AML-193 (cell line): ENCODE measurements at places on chromosomes 7 and 10.

- DNase-seq, result no peak
Observed at GRCh38 chr7:30521532-30521931, 16.9 kb upstream of the GGCT start.

DNA sequence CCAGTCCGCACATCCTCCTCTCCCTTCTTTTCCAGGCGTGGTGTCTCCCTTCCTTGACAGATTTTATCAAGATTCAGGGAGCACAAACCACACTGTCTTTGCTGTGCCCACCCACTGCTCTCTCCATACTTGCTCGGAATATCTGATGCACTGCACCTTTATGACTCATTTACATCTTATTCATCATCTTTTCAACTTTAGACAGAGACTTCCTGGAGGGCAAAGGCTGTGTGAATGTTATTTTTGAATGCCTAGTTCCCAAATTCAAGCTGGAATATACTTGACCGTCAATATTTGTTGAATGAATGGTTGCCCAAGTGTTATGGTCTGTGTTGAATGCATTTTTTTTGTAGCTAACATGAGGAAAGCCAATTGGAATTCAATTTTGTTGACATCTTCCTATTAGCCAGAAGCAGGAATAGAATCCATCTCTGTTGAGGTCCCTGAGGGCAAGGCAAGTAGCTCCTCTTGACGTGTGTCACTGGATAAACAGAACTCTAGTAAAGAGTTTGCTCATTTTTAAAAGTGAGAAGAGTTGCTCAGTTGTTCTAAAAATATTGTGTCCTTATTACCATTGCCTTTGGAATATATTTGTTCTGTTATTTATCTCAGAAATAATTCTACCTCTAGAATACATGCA lies 95.0 kb downstream of the KLF6 start:
- DNase-seq, result no peak

DNA sequence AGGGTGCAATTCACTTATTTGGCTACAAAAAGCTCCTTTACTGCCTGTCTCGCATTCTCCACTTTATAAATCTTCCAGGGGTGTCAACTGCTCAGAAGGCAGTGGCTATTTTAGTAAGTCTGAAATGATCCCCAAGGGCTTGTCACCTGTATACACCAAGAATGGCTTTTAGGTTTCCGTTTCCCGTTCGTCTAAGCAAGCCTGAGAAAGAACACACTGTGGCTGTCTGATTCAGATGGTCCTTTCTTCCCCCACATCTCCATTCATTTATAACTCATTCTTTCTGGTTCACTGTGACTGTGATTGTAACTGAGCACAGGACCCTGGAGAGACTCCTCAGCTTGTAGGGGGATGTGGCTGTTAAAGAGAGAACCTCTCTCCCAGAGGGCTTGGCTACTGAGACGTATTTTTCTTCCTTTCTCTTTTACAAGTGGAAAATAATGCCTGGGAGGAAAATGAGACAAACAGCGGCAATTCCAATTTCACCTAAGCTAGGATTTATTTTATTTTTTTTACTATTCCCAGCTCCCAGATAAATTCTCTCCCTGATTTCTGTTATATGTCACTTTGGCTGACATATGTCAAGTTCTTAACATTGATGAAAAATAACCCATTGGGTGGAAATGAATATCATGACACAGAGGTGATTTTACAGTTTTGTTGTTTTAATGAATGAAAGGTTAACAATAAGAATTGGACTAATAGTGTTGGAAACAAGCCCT lies 129.3 kb downstream of the FAM107B start:
- DNase-seq, result no peak

- peak; percentile 33 for DNase-seq
Observed at GRCh38 chr10:35372329-35372728, 36.0 kb downstream of the CCNY start.

DNA sequence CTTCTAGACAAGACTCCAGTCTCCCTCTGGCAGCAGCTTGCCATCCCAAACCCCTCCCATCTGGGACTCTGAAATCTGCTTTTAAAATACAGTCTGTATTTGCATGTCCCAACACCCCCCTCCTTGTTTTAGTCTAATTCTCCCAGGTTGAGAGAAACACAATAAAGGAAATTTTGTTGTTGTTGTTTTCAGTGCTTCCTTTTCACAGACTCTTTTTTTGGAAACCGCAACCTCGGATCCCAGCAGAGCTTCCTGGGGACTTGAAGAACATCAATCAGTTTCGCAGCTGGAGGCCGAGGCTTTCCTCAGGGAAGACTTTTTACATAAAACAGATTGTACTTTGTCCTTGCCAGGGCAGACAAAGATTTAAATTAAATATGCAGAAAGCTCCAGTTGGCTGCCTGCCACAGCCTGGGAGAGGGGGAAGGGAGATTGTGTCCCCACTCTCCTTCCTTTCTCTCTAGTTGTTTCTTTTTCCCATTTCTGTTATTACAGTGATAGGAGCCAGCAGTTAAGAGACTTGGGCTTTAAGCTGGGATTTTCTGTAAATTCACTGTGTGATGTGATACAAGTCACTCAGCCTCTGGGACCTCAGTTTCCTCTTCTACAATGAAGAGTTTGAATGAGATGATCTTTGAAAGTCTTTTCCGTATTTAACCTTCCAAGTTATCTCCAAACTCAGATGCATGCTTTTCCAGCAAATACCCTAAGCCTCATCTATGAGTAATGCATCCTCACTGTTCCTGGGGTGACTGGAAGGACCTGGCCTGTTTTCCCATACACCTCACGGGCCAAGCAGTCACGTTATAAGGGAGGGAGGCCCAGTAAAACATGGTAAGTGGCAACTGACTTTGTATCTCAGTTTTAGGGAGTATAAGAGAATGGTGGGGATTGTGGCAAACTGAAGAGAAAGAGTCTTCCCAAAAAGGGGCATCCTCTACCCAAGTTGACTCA lies 192.3 kb downstream of the REEP3 start:
- DNase-seq, result no peak

- no peak for DNase-seq
Observed at GRCh38 chr7:111388016-111388415, 174.3 kb downstream of the IMMP2L start.

DNA sequence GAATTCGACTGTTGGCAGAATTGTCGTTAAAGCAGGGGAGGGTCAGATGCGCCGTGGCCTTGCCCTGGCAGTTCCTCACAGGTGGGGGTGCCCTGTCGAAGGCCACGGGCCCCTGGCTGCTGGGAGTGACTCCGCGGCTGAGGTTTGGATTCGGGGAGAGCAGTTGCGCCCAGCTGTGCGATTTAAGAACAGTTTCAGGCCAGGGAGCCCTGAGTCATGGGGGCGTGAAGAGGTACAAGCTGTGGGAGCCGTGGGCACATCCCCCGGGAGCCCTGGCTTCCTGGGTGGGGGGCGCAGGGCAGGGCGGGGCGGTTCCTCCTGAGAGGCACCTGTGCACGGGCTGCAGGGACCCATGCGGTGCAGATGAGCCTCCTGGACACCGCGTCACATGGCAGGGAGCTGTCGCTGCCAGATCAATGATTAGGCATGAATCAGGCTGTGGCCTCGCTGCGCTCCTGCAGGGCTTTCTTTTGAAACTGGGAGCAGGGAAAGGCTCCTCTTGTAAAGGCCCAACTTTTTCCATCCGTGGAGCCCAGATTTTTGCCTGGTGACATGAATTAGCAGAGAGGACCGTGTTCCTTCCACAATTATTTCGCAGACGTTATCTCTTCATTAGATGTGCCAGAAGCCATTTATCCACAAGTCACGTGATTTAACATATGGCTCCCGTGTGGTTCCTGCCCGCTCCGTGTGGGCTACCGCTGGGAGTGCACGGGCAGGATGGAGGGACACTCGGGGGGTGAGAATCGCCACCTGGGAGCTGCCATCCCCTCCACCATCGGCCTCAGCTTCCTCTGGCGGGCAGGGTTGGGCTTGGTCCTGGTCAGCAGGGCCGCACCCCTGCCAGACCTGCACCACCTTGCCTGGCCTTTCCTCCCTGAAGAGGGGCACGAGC lies 918 bp downstream of the PWWP2B start:
- peak; percentile 21 for DNase-seq
